T-helper 17 cell (primary cell): ENCODE measurements at places on chromosomes 4 and X. TPM values are rescaled to one million over a fixed set of nuclear protein-coding genes. Genes with fewer than 3 reads are reported as not detected.
A peak's percentile ranks its signal among the peaks of the same experiment; 100 is the strongest.

The GPR50 gene
- not detected for total RNA-seq

The PIM2 gene
- total RNA-seq, result 481 TPM

The CWH43 gene
- total RNA-seq, result not detected

The ART3 gene
- total RNA-seq, result not detected

The F8A2 gene
- total RNA-seq, result not detected

The F11 gene
- total RNA-seq, result not detected

The COX7B gene
- total RNA-seq, result 114 TPM

The DRD5 gene
- total RNA-seq, result not detected

The AKAP17A gene
- 98.7 TPM for total RNA-seq

GRCh38 chrX:129724754-129725153 is 14.0 kb upstream of the XPNPEP2 start:
- no peak overlapping the region for H3K4me3 ChIP-seq
- H3K36me3 ChIP-seq, result no peaks in the 10 kb centered on the region
- H3K27ac ChIP-seq, result no peak overlapping the region
- H3K27me3 ChIP-seq, result no peaks in the 10 kb centered on the region

GRCh38 chr4:124573056-124573455 is 139.5 kb downstream of the ANKRD50 start:
- no peaks in the 10 kb centered on the region for H3K36me3 ChIP-seq
- no peak overlapping the region for H3K4me3 ChIP-seq
- no peak for DNase-seq
- H3K27me3 ChIP-seq, result no peaks in the 10 kb centered on the region
- no peak overlapping the region for H3K27ac ChIP-seq

DNA sequence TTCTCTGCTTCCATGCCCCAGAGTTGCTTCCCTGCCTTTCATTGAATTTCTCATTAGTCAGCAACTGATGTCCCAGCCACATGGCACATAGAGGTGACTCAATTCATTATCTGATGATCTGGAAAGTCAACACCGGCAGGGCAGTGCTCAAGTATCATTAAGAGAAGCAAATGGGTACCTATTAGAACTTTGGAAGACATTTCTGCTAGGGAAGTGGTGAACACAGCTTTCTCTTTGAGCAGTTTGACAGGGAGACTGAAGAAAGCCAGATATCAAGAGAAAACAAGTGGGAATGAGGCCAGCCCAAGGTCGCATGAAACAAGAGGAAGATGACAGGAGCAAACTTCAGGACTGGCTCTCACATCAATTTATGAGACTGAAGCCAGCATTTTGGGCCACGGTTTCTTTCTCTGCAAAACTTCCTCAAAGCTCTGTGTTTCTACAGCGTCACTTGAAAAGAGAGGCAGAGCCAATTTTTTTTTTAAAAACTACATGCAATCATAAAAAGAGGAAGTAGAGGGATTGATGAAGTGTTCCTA is 108.3 kb upstream of the RPS6KA3 start:
- no peaks in the 10 kb centered on the region for H3K27me3 ChIP-seq
- no peak overlapping the region for H3K4me3 ChIP-seq
- H3K36me3 ChIP-seq, result peaks cover 3% of the 10 kb centered on the region

DNA sequence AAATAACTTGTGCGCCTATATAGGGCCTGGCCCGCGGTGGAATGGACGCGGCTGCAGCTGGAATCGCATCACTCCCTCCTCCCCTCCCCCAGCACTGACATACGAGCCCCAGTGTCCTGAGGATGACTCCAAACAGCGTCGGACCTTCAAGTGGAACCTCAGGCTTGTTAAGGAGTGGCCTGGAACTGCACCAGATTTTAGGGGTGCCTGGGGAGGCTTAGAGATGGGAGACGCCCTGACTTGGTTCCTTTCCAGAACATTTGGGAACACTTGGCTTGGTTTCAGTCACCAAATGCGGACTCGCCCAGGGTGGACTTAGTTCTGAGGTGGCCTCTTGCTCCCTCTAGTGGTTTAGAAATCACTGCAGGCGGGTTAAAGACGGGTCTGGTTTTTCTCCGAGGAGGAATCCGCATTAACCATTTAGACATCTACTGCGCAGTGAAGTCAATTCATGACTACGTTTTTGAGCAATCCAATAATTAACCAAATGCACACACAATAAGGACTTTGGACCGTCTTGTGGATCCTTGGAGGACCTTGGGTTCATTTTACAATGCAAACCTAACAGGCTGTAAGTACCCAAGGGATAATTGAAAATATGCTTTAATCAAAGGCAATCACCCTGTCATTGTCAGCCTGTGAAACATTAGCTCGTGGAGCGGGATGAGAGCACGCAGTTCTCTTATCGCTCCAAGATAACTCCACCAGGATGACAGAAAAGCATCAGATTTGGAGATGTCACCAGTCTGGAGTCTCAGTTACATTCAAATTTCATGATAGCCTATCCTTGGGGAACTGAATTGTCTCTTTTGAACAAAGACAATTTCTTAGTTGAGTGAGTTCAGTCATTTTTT is 11.2 kb upstream of the PDGFRA start:
- H3K4me1 ChIP-seq, result no peaks in the 10 kb centered on the region
- H3K4me3 ChIP-seq, result peak overlapping the region; percentile 9
- H3K27me3 ChIP-seq, result peaks cover 60% of the 10 kb centered on the region
- no peak overlapping the region for H3K27ac ChIP-seq
- H3K36me3 ChIP-seq, result no peaks in the 10 kb centered on the region
- peak; percentile 39 for DNase-seq

DNA sequence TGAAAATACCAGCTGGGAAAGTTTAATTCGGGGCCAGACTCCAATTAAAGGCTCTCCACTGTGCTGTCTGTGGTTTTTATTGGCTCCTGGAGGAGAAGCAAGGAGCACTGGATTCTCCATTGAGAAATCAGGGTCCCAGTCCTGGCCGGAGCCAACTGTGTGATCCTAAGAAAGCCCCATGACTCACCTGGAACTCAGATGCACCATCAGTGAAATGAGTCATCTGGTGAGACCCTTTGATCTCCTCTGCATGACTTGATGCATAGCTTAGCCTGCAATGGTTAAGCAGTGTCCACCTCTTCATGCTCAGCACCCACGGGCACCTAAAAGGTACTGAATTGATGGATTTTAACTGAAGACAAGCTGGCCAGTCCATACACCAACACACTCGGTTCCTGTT is 119.2 kb upstream of the VCX3B start:
- H3K4me3 ChIP-seq, result no peak overlapping the region
- DNase-seq, result no peak
- no peaks in the 10 kb centered on the region for H3K27me3 ChIP-seq

DNA sequence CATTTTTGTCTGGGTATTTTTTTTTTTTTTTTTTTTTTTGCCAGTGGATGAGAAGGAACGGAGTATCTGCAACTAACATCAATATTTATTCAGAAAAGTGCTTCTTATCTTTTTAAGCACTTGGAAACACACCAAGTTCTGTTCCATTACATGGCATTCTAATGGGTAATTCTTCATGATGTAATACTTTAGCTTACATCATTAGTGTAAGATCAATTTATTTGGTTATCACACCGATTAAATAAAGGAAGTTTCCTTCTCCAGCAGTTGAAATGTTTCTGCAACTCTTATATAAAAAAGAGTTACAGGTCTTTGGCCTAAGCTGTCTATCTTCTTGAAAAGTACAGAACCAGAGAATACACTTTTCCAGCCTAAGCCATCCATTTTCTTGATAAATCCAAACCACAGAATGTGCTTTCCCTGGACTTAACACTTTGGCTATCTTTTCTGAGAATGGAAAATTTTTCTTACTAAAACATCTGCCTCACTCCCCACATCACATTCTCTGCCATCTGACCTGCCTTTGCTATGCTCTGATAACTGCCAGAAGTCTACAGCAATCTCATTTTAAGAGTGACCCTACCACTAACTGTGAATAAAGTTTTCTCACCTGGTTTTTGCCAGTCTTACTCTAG is 191.9 kb upstream of the MAB21L2 start:
- no peak overlapping the region for H3K27ac ChIP-seq
- no peak overlapping the region for H3K4me3 ChIP-seq

- H3K27ac ChIP-seq, result no peak overlapping the region
- H3K4me3 ChIP-seq, result no peak overlapping the region
- no peaks in the 10 kb centered on the region for H3K36me3 ChIP-seq
- no peak for DNase-seq
- no peaks in the 10 kb centered on the region for H3K27me3 ChIP-seq
These were observed 24.0 kb upstream of the MED14 start for GRCh38 chrX:40759374-40759773.

DNA sequence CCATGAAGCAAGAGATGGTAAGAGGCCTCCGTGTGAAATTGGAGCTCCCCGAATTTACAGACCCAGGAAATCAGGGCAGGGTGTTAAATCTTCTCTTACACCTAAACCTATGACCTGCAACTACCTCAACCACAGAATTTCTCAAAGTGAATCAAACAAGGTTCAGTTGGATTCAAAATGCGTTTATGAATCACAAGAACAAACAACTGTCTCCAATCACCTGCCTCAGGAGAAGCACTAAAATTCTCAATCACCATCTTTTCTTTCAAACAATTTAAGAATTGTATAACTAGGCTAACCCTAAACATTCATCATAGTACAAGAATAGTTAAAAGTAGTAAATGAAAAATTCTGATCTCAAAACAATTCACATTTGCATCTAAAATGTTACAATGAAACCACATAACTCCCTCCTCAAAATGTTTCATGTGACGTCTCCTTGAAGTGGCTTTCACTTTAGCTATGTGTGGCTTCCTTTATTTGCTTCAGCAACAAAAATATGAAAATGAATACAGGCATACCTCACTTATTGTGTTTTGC is 19.2 kb downstream of the PPP3CA start:
- peak overlapping the region; percentile 77 for H3K4me3 ChIP-seq
- H3K27me3 ChIP-seq, result no peaks in the 10 kb centered on the region
- no peak for DNase-seq
- peak overlapping the region; percentile 92 for H3K27ac ChIP-seq
- H3K36me3 ChIP-seq, result no peaks in the 10 kb centered on the region
- H3K4me1 ChIP-seq, result peaks cover 34% of the 10 kb centered on the region

- H3K36me3 ChIP-seq, result no peaks in the 10 kb centered on the region
- DNase-seq, result no peak
- H3K27ac ChIP-seq, result no peak overlapping the region
- no peak overlapping the region for H3K4me3 ChIP-seq
- H3K4me1 ChIP-seq, result no peaks in the 10 kb centered on the region
These were observed 11.3 kb downstream of the UCHL1 start for GRCh38 chr4:41267997-41268396.

- H3K27ac ChIP-seq, result no peak overlapping the region
- H3K4me1 ChIP-seq, result peaks cover 3% of the 10 kb centered on the region
- H3K27me3 ChIP-seq, result peaks cover 24% of the 10 kb centered on the region
- no peak overlapping the region for H3K4me3 ChIP-seq
- peaks cover 3% of the 10 kb centered on the region for H3K36me3 ChIP-seq
- no peak for DNase-seq
These were observed 9.6 kb upstream of the SGMS2 start for GRCh38 chr4:107815158-107815557.

DNA sequence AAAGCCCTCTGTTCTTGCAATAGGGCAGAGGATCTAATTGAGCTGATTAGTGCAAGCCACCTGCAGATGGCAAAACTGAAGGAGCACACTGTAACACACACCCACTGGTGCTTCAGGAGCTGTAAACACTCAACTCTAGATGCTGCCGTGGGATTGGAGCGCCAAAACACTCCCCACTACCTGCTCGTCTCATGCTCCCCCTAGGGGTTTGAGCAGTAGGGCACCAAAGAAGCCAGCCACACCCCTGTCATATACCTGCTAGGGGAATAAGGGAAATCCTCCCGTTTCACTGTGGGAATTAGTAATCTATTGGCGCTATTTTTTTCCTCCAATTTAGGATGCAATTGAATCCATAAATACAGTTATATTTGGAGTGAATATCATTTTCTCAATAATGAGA is 360.2 kb downstream of the GLUD2 start:
- no peak overlapping the region for H3K27ac ChIP-seq
- no peaks in the 10 kb centered on the region for H3K4me1 ChIP-seq
- H3K36me3 ChIP-seq, result no peaks in the 10 kb centered on the region

GRCh38 chr4:3746701-3747580 is 19.2 kb upstream of the ADRA2C start:
- peaks cover 2% of the 10 kb centered on the region for H3K4me1 ChIP-seq
- H3K4me3 ChIP-seq, result no peak overlapping the region
- H3K27ac ChIP-seq, result no peak overlapping the region
- H3K27me3 ChIP-seq, result peaks cover 71% of the 10 kb centered on the region
- H3K36me3 ChIP-seq, result peaks cover 3% of the 10 kb centered on the region
- DNase-seq, result no peak

DNA sequence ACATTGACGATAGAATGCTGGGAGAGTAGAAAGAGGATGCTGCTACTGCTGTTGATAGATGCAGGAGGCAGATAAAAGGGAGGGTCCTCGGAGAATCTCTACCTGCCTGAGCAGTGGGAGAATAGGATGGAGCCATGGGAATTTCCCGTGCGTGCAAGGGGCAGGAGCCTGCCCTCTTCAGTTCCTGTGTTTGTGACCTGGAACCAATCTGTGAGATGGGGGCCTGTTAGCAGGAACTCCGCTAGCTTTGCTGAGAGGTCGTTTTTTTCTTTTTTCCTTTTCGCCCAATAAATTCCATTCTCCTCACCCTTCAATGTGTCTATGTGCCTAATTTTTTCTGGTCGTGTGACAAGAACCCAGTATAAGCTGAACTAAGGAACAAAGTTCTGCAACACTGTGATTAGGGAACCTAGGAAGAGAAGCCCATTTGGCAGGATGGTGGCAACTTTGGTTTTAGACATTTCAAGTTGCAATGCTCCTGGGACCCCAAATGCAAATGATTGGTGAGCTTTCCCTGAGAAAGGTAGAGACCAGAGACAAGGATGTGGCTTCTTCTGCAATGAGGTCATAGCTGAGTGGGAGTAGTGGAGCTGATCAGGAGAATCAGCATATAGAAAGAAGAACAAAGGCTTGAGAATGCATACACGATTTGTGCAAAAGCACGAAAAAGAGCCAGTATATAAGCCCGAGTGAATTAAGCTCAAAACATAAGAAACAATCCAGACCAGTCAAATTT is 23.9 kb downstream of the SLC39A8 start:
- peak overlapping the region; percentile 82 for H3K27ac ChIP-seq
- peaks cover 7% of the 10 kb centered on the region for H3K36me3 ChIP-seq
- no peak for DNase-seq
- H3K27me3 ChIP-seq, result no peaks in the 10 kb centered on the region

GRCh38 chr4:21454831-21455230 is 493.7 kb downstream of the KCNIP4 start:
- H3K4me3 ChIP-seq, result no peak overlapping the region
- no peak overlapping the region for H3K27ac ChIP-seq
- H3K36me3 ChIP-seq, result no peaks in the 10 kb centered on the region
- peaks cover 10% of the 10 kb centered on the region for H3K27me3 ChIP-seq
- no peaks in the 10 kb centered on the region for H3K4me1 ChIP-seq

- H3K4me1 ChIP-seq, result no peaks in the 10 kb centered on the region
- DNase-seq, result no peak
- H3K36me3 ChIP-seq, result no peaks in the 10 kb centered on the region
- no peak overlapping the region for H3K27ac ChIP-seq
- H3K4me3 ChIP-seq, result no peak overlapping the region
These were observed 264.0 kb upstream of the BOD1L1 start for GRCh38 chr4:13891544-13891939.

DNA sequence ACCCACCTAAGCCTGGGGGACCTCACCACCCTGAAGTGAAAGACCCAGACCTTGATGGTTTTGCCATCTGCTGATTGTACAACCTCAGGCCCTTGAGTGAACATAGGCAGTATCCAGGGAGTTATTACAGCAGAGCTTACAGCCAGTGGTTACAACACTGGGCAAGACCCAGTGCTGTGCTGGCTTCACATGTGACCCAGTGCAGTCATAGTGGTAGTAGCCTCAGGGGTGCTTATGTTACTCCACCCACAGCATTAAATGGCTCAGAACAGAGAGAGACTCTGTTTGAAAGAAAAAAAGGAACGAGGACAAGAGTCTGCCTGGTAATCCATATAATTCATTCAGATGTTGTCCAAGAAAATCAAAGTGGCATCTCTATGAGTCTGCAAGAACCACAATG is 45.2 kb upstream of the DACH2 start:
- H3K36me3 ChIP-seq, result no peaks in the 10 kb centered on the region
- DNase-seq, result no peak
- H3K27ac ChIP-seq, result no peak overlapping the region
- no peaks in the 10 kb centered on the region for H3K27me3 ChIP-seq
